ENCODE measurements at places on chromosomes 11 and 22.

DNA sequence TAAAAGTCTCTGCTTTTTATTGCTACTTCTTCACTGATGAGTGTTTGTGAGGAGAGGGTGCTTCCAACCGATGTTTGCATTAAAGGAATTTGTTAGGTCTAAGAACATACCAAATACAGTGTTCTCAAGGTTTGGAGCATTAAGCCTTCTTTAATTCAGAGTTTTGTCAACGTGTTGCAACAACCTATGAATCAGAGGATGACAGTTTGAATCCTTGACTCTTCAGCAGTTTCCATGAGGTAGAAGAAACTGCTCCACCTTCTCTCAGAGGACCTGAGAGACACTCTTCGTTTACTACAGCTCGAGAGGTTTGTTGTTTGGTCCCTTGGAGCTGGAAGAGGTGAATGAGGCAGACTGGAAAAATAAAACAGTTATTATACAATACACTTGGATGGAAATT is 55.7 kb downstream of the NCAM1 start:
- DNase-seq: no peak

DNA sequence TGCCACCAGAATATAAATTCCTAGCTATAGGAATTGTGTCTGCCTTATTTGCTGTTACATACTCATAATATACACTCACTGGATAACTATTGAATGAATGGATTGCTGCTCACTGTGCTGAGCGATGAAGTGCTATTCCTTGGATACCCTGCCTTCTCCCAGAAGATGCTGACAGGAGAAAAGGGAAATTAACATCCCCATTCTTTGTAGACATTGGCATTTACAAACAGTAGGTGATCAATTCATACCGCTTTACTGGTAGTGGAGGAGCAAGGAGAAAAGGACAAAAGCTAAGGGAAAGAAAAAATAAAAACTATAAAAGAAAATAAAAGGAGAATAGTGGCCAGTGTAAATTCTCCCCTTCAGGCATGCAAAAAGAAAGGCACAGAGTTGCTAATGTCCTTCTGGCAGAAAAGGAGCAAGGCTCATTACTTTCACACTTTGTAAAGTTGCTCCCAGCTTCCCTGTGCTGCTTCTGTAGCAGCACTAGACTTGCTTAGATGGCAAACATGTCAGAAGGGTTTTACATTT is 183.0 kb downstream of the LUZP2 start:
- no peak for DNase-seq

- no peak for DNase-seq
Observed at GRCh38 chr11:86671531-86672006, 847 bp downstream of the ME3 start.

- DNase-seq: no peak
Observed at GRCh38 chr22:50326225-50326955, 422 bp downstream of the DENND6B start.

GRCh38 chr11:106548406-106548805 is 469.9 kb downstream of the GUCY1A2 start:
- DNase-seq: no peak

DNA sequence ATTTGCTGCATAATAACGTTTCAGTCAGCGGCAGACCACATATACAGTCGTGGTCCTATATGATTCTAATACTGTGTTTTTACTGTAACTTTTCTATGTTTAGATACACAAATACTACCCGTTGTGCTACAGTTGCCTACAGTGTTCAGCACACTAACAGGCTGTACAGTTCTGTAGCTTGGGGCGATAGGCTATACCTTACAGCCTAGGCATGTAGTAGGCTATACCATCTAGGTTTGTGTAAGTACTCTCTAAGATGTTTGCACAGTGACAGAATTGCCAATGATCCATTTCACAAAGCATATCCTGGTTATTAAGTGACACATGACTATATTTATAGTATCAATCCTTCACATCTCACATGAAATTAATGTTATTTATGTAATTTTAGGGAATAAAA is 78.2 kb downstream of the YAP1 start:
- no peak for DNase-seq

- DNase-seq: no peak
Observed at GRCh38 chr22:24952837-24953383, 394 bp downstream of the KIAA1671 start.

- DNase-seq: no peak
Observed at GRCh38 chr11:114124601-114125144, 65.2 kb downstream of the ZBTB16 start.

DNA sequence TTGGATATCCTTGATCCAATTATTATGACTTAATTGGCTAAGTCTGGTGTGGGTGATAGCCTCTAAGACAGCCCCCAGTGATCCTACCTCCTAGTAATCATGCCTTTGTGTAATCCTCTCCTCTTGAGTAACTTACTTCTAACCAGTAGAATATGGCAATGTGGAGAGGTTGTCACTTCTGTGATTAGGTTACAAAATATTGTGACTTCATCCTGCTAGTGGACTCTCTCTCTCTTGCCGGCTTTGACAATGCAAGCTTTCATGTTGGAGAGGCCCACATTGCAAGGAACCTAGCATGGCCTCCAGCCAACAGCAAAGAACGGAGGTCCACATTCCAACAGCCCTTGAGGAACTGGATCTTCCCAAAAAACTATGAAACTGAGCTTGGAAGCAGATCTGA is 19.5 kb downstream of the YPEL4 start:
- no peak for DNase-seq

DNA sequence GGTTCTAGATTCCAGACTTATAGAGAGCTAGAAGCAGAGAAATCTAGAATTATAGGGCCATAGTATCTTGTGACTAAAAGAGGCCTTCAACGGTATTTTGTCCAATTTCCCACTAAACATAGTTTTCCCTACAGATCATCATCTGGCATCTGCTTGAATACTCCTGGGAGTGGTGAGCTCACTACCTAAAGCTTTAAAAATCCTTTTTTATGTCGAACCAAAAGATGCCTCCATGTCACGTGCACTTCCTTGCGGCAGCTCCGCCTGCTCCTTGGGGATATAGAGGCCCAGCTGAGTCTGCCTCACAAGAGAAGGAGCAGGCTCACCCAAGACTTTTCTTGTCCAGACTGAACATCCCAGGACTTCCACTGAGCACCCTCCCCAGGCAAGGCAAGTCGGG is 4.3 kb upstream of the MB start:
- no peak for DNase-seq

DNA sequence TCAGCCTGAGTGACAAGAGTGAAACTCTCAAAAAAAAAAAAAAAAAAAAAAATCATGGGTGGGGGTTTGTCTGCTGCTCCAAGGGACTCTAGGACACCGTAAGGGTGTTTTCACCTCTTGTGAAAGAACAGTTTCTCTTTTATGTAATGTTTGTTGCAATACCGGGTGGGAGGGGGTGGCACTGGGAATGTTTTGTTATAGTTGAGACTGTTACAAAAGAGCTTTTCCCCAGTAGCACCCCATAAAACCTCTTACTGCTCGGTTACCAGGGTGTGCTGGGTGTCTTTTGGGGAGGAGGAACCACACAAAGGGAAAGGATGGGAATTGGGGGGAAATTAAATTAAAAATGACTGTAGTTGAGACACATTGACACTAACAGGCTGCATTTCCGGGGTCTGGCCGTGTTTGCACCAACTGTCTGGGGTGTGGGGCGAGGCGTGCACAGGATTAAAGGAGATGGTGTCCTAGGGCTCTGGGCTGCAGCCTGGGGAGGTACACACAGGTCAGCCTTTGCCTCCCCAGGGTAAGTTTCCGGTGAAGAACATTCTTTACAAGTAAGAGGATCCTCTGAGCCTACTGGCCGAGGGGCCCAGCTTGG is 1.6 kb downstream of the NFAM1 start:
- DNase-seq: no peak

DNA sequence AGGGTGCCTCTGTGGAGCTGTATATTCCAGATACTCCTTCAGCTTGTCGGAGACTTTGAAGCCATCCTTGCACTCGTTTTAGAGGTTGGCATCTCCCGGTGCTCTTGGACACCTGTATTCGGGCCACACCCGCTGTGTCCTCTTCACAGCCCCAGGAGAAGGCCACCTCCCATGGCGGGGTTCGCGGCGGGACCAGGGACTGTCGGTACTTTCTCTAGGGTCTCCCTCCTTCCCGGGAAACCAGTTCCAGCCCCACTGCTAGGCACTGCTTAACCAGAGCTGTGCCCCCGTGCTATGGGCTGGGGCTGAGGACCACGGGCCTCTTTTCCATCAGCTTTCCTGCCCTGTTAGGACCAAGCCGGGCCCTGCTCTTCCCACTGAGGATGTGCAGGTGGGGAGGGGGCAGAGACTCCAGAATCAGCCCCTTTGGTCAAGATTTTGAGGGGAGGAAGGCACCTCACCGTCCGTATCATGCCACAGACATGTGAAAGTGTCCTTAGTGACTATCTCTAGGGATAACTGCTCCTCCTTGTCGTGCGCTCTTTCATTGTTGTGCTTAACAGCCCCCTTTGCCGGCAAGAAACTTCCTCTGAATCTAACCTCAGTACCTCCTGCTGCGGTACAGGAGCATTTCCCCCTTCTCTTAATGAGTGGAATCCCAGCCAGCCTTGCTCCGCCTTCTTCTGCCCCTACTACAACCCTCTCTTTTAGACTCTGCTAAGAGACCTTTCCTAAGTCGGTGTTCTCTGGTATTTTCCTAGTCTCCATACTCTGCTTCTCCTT is 1.2 kb upstream of the B3GAT1 start:
- DNase-seq: no peak

GRCh38 chr22:36029406-36029755 is 757 bp upstream of the RBFOX2 start:
- DNase-seq: no peak

DNA sequence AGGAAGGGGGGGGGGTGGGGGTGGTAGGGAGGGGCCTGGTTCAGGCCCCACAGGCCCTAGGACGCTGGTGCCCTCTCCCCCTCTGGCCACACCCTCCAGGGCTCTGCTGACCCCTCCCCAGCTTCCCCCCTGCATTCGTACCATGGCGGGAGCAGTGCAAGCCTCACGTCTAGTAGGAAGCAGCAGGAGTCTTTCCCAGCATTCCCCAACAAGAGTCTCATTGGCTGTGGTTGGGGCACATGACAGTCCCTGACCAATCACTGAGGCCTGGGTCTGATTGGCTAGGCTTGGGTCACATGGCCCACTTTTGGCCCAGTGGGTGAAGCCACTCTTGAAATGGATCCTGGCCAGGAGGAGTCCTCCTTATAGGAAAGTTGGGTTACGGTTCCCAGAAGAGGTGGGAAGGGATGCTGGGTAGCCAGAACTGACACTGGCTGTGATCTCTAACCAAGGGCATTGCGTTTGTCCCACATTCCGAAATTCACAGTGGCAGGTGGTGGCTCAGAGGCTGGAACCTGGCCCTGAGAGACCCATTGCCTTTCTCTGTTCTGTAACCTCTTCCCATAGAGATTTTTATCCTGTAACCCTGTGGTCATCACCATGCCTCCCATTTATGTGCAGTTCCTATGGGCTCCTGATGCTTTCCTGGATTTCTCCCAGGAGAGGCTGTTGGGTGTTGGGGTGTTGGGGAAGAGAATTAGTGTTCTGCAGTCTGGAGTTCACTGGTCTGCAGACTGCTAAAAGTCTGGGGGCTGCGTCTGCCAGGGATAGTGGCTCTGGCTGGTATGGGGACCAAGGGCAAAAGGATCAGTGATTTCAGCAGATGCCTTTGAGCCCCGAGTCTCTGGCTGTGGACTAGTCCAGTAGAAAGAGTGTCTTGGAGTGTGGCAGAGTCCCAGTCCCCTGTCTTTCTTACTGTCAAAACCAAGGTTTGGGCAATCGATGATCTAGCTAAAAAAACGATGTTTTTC is 58.9 kb upstream of the MYEOV start:
- no peak for DNase-seq
